ENCODE measurements at places on chromosomes 3 and 15.

DNA sequence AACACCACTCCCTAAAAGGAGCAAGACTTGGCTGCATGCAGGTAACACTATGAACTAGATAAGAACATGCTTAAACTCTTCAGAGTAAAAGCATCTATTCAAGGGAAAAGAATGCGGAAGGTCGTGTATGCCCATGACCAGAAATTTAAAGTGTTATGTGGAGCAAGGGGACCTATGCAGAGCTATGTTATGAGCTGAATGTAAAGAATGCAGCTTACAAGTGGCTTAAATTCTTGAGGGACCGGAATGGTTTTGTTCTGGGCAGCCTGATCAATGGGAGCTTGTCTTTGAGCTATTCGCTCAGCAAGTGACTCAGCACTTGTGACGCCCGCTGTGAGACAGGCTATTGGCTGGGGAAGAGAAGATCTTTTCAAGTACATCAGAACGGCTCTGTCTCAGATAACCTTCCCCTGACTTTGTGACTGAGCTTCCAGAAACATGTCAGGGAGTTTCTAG, 367.5 kb upstream of the THBS1 start:
- no peak for DNase-seq

GRCh38 chr15:99909592-99910295, 176.5 kb upstream of the LYSMD4 start:
- no peak for DNase-seq

GRCh38 chr3:139425745-139426400, 36.4 kb upstream of the COPB2 start:
- DNase-seq: no peak

GRCh38 chr15:43531018-43531670, 13.7 kb downstream of the MAP1A start:
- no peak for DNase-seq

- DNase-seq: no peak
These were observed 345.1 kb downstream of the MFSD1 start for GRCh38 chr3:159146856-159147435.
